Astrocyte (in vitro differentiated cells and primary cell): ENCODE measurements at places on chromosomes 12 and 14.

- peaks cover 18% of the 10 kb centered on the region for H3K27me3 ChIP-seq
- DNase-seq: no peak
These were observed 170.0 kb upstream of the PRMT8 start for GRCh38 chr12:3320881-3321509.

DNA sequence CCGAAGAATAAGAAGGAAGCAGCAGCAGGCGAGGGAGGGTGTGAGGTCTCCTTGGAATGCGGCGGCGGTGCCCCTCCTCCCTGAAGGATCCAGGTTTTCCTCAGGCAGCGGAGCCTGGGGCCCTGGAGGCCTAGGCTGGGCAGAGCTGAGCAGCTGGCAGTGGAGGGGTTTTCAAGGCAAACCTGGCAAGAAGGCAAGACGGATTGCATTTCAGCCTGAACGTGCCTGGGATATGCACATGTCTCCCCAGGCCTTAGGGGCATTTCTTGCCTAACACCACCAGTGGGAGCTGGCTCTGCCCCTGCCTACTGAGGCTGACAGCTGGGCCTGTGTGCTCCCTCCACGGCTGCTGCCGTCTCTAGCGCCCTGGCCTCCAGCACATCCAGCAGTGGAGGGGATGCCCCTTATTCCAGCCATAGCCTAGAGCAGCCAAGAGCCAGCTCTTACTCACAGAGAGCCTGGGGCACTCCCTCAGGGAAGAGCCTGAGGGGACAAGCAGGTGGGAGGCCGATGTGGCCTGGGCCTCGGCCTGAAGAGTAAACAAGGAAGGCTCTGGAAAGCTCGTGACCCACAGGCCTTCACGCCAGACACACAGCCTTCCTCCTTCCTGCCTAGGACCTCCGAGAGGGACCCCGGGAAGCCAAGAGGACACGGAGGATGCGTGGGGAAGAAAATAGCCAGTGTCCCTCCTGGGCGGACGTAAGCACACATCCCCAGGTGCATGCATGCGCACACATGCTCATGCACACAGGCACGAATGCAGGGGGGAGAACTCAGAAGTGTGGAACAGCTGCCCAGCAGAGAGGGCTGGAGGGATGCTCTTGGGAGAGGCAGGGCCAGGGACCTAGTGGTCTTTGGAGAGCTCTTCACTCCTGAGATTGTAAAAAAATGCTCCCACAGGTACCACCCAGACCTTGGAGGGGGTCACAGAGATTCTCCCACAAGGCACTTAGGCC, 23.0 kb upstream of the EIF2B2 start:
- no peak overlapping the region for H3K4me3 ChIP-seq
- H3K4me1 ChIP-seq: peaks cover 22% of the 10 kb centered on the region
- DNase-seq: peak; percentile 11
- H3K27me3 ChIP-seq: no peaks in the 10 kb centered on the region

GRCh38 chr14:54329082-54329695, 67.6 kb upstream of the CDKN3 start:
- no peaks in the 10 kb centered on the region for H3K27me3 ChIP-seq
- peak; percentile 56 for DNase-seq
- no peak overlapping the region for H3K27ac ChIP-seq
- H3K4me3 ChIP-seq: no peak overlapping the region
- no peaks in the 10 kb centered on the region for H3K36me3 ChIP-seq

GRCh38 chr12:116202940-116203339, 74.6 kb downstream of the MED13L start:
- no peaks in the 10 kb centered on the region for H3K27me3 ChIP-seq
- H3K27ac ChIP-seq: no peak overlapping the region
- H3K36me3 ChIP-seq: no peaks in the 10 kb centered on the region
- H3K4me1 ChIP-seq: peaks cover 17% of the 10 kb centered on the region
- no peak overlapping the region for H3K4me3 ChIP-seq
- DNase-seq: no peak

GRCh38 chr12:70248876-70249275, 5.6 kb downstream of the CNOT2 start:
- peaks cover 5% of the 10 kb centered on the region for H3K36me3 ChIP-seq
- DNase-seq: no peak
- H3K27ac ChIP-seq: no peak overlapping the region
- no peaks in the 10 kb centered on the region for H3K27me3 ChIP-seq
- peaks cover 25% of the 10 kb centered on the region for H3K4me1 ChIP-seq
- H3K4me3 ChIP-seq: no peak overlapping the region

GRCh38 chr12:13278249-13278787, 81.8 kb downstream of the EMP1 start:
- H3K27ac ChIP-seq: no peak overlapping the region
- H3K36me3 ChIP-seq: no peaks in the 10 kb centered on the region
- no peaks in the 10 kb centered on the region for H3K4me1 ChIP-seq
- no peak overlapping the region for H3K4me3 ChIP-seq

DNA sequence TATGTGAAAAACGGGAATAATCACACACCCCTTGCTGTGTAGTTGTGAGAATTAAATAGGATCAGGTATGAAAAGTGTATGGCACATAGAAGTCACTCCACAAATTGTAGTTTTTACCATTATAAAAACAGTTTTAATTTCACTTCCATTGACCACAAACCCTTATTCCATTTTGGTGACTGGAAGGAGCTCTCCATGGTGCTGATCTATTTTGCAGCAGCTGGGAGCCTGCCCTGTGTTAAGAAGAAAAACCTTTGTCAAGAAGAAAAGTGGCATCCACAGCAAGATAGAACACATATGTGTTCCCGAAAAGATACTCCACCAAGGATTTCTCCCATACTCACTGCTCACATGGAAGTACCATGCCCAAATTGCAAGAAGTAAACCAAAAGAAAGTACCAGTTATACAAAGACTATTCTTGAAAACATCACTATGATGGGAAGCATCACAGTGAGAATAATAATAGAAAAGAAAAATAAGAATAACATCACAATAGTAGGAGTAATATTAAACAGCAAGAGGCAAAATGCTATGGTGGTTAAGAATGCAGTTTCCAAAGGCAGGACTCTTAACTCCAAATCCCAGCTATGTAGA, 58.7 kb downstream of the TUNAR start:
- peak; percentile 17 for DNase-seq
- H3K36me3 ChIP-seq: no peaks in the 10 kb centered on the region
- no peaks in the 10 kb centered on the region for H3K4me1 ChIP-seq
- no peak overlapping the region for H3K4me3 ChIP-seq
- no peak overlapping the region for H3K27ac ChIP-seq

DNA sequence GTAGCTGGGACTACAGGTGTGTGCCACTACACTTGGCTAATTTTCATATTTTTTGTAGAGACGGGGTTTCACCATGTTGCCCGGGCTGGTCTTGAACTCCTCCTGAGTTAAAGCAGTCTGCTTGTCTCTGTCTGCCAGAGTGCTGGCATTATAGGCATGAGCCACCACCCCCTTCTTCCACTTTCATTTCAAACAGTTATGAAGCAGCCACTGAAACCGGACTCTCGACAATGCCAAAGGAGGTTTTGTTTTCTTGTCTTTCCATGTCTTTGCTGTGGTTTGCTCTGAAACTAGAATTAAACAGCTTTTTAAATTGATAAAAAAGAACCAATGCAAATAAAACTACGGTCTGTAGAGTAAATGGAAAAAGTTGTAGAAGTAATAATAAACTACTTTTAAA, 30.4 kb downstream of the RAP1B start:
- H3K27ac ChIP-seq: no peak overlapping the region
- peaks cover 4% of the 10 kb centered on the region for H3K4me1 ChIP-seq
- no peaks in the 10 kb centered on the region for H3K27me3 ChIP-seq
- DNase-seq: no peak
- no peak overlapping the region for H3K4me3 ChIP-seq

DNA sequence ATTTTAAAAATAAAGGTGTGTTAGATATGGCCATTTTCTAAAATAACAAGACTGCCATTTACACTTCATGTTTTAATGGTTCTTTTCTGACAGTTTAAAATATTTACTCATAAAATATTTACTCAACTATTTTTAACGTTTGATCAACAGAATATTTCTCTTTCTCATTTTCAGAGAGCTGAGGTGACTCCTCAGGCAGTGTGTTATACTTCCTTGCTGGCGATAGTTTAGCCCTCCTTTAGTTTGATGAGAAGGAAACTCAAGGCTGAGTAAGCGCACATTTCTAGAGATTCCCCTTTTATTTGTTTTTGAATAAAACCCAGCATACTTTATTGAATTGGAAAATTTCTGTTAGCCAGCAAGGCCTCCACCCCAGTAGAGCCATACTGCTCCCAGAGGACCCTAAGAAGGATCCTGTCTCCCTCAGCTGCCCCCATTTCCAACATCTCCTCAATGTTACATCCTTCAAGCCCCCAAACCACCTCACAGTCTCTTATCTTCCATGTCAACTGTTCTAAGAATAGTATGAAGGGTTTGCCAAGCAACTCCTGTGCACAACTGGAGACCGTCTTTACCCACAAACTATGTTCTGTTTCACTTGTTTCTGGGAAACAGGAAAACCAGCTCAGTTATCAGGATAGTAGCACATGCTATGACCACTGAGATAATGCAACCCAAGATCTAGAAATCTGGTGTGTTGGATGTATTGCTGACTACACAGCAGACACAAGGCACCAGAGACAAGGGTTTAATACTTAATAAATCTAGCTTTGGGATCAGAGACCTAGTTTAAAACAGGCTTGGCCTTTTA, 129.5 kb downstream of the STXBP6 start:
- no peaks in the 10 kb centered on the region for H3K36me3 ChIP-seq
- H3K4me3 ChIP-seq: no peak overlapping the region
- DNase-seq: peak; percentile 8
- H3K4me1 ChIP-seq: peaks cover 6% of the 10 kb centered on the region

DNA sequence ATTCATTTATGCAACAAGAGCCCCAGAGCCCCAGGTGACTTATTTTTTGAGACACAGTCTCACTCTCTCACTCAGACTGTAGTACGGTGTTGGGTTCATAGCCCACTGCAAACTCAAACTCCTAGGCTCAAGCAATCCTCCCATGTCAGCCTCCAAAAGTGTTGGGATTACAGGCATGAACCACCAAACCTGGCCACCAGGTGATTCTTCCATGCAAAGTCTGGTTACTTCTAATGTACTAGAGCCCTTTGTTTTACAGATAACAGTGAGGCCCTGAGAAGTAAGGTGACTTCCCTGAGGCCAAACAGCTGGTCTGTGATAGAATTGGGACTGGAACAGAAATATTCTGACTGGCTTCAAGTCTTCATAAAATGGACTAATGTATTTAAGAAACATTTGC, 10.0 kb upstream of the KCNK10 start:
- no peak overlapping the region for H3K27ac ChIP-seq
- H3K4me1 ChIP-seq: no peaks in the 10 kb centered on the region
- H3K4me3 ChIP-seq: no peak overlapping the region
- no peaks in the 10 kb centered on the region for H3K36me3 ChIP-seq
- no peak for DNase-seq

GRCh38 chr14:101865288-101865687, 99.1 kb upstream of the DYNC1H1 start:
- H3K36me3 ChIP-seq: no peaks in the 10 kb centered on the region
- H3K27ac ChIP-seq: no peak overlapping the region
- no peaks in the 10 kb centered on the region for H3K27me3 ChIP-seq
- no peak overlapping the region for H3K4me3 ChIP-seq

- no peaks in the 10 kb centered on the region for H3K36me3 ChIP-seq
- peaks cover 13% of the 10 kb centered on the region for H3K4me1 ChIP-seq
- no peaks in the 10 kb centered on the region for H3K27me3 ChIP-seq
- H3K4me3 ChIP-seq: no peak overlapping the region
- H3K27ac ChIP-seq: no peak overlapping the region
These were observed 19.5 kb downstream of the TRAF3 start for GRCh38 chr14:102796661-102797190.

DNA sequence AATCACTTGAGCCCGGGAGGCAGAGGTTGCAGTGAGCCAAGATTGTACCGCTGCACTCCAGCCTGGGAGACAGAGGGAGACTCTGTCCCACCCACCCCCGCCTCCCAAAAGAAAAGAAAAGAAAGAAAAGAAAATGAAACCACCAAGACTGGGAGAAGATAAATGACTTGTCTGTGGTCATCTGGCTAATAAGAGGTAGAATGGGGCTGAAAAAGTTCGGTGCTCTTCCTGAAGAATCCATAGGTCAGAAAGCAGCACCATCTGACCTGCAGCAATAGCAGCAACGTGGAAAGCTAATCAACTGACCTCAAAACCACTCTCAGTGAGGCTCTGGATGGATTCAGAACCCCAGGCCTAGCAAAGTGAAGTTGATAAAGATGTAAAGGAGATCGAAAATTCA, 25.2 kb downstream of the SSH1 start:
- H3K27me3 ChIP-seq: no peaks in the 10 kb centered on the region
- peaks cover 68% of the 10 kb centered on the region for H3K4me1 ChIP-seq
- peak; percentile 65 for DNase-seq

DNA sequence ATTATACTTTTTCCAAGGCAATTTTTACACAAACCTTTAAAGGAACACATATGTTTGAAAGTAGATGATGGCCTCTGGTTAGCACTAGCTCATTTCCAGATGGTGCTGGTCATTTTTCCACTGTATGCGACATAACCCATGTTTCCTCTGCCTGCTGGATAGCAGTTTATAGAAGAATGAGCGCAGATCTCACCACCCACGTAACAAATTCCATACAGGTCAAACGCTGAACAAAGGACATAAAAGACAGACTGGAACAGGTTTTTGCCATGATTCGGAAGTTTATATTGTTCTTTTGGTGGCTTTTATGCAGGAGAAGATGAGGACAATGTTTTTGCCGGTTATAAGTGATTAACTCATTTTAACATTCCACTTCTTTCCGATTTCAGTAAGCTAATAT, 30.7 kb downstream of the PPP1R36 start:
- no peaks in the 10 kb centered on the region for H3K27me3 ChIP-seq
- no peaks in the 10 kb centered on the region for H3K36me3 ChIP-seq
- H3K4me3 ChIP-seq: no peak overlapping the region
- DNase-seq: peak; percentile 46

DNA sequence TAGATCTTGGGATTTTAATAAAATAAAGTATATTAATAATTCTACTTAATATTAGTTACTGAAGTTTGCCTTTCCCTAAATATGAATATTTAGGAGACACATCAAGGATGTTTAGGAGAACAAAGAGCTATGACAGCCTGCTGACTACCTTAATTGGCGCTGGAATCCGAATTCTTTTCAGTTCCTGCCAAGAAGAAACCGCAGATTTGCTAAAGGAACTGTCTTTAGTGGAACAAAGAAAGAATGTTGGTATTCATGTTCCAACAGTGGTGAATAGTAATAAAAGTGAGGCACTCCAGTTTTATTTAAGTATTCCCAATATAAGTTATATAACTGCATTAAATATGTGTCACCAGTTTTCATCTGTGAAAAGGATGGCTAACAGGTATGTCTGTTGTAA, 54.5 kb downstream of the MIS18BP1 start:
- peaks cover 7% of the 10 kb centered on the region for H3K36me3 ChIP-seq
- peak; percentile 95 for DNase-seq
- peaks cover 17% of the 10 kb centered on the region for H3K4me1 ChIP-seq
- no peaks in the 10 kb centered on the region for H3K27me3 ChIP-seq

- no peaks in the 10 kb centered on the region for H3K27me3 ChIP-seq
- no peaks in the 10 kb centered on the region for H3K36me3 ChIP-seq
- no peaks in the 10 kb centered on the region for H3K4me1 ChIP-seq
- H3K4me3 ChIP-seq: no peak overlapping the region
These were observed 268.9 kb downstream of the SUDS3 start for GRCh38 chr12:118645219-118645618.

- H3K4me3 ChIP-seq: no peak overlapping the region
- H3K36me3 ChIP-seq: no peaks in the 10 kb centered on the region
- no peak for DNase-seq
- no peak overlapping the region for H3K27ac ChIP-seq
- peaks cover 9% of the 10 kb centered on the region for H3K4me1 ChIP-seq
These were observed 144.2 kb downstream of the ESR2 start for GRCh38 chr14:64149921-64150320.

GRCh38 chr14:20820063-20820904, 17.6 kb upstream of the RNASE1 start:
- H3K27ac ChIP-seq: no peak overlapping the region
- no peak for DNase-seq
- no peaks in the 10 kb centered on the region for H3K4me1 ChIP-seq
- H3K4me3 ChIP-seq: no peak overlapping the region
- H3K36me3 ChIP-seq: no peaks in the 10 kb centered on the region
